Heart right ventricle (tissue), 16 donors: ENCODE measurements at places on chromosomes 4 and X.

GRCh38 chr4:129823105-129823504 is 727.2 kb downstream of the C4orf33 start:
- no peak for DNase-seq

- DNase-seq, result no peak
Observed at GRCh38 chr4:134862116-134862515, 660.5 kb upstream of the PABPC4L start.

GRCh38 chrX:1389181-1389992 is 2.5 kb downstream of the SLC25A6 start:
- DNase-seq, result no peak

DNA sequence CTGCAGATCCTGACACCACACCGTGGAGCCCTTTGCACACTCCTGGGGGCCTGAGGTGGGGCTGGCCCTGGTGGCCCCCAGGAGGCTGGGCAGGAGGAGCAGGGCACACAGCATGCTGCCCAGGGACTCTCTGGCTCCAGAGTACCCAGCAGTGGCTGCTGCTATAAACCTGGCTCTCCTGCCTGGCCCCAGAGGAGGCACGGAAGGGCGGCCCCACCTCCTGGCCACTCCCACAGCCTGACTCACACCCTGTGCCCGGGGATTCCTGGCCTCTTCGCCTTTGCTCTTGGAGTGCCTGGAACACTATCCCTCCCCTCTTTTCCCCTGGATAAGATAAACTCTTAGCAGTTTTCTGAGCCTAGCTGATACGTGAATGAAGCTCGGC is at the start of gene PSAPL1:
PSAPL1 (minus strand) TSS at position 165 of the 385 bp plus-strand sequence; CDS start at position 114, 51 bp downstream.
- peak; percentile 21 for DNase-seq

DNA sequence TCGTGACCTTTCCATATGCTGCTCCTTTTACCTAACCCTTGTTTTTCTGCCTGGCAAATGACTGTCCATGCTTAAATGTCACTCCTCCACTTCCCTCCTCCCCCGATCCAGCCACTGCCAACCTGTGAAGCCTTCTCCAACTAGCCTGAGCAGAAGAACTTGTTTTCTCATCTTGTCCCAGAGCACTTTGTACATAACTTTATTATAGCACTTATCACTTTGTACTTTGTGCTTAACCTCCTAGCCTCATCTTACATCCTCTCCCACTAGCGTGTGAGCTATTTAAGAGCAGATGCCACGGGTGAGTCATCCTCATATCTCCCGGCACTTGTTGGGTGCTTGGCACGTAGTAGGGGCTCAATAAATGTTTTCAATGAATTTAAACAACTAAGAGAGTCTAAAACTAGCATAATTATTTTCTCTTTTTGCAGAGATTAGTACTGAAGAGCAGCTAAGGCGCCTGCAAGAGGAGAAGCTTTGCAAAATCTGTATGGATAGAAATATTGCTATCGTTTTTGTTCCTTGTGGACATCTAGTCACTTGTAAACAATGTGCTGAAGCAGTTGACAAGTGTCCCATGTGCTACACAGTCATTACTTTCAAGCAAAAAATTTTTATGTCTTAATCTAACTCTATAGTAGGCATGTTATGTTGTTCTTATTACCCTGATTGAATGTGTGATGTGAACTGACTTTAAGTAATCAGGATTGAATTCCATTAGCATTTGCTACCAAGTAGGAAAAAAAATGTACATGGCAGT is 46.9 kb downstream of the XIAP start:
- no peak for DNase-seq
